Adipocyte (in vitro differentiated cells): ENCODE measurements at places on chromosomes 6 and 20.

GRCh38 chr20:47493963-47494293, 7.8 kb upstream of the NCOA3 start:
- DNase-seq, result no peak

- DNase-seq, result no peak
These were observed 20.4 kb downstream of the ARMC2 start for GRCh38 chr6:108868647-108869046.

- DNase-seq, result peak; percentile 18
These were observed 36.0 kb upstream of the MTRF1L start for GRCh38 chr6:153038378-153039057.

- DNase-seq, result no peak
These were observed 63.8 kb upstream of the FABP7 start for GRCh38 chr6:122715725-122716124.

GRCh38 chr6:44177691-44178423, 19.2 kb downstream of the CAPN11 start:
- DNase-seq, result peak; percentile 39

DNA sequence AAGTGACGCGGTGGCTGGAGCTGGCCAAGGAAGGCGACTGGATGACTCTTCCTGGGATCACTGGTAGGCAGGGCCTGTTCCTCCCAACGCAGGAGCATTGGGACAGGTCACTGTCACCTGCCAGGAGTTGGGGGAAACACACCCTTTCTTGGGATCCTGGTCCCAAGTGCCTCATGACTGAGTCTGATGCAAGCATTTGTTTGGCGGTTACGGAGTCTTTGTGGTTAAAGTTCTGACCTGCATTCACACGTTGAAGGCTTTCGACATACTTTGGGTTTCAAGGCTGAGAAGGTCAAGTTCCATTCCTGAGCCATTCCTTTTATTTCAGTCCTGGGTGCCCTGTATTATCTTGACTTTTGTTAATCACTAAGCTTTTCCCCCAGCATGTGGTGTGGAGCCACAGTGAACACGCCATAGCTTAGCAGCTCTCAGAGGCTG, 6.0 kb downstream of the PNLDC1 start:
- DNase-seq, result no peak

DNA sequence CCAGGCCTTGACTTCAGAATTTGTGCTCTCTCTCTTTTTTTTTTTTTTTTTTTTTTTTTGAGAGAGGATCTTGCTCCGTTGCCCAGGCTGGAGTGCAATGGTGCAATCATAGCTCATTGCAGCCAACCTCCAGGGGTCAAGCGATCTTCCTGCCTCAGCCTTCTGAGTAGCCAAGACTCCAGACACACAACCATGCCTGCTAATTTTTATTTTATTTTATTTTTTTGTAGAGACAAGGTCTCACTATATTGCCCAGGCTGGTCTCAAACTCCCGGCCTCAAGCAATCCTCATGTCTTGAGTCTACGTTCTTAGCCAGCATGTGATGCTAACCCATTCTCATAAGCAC, 19.4 kb downstream of the TGM2 start:
- DNase-seq, result no peak

DNA sequence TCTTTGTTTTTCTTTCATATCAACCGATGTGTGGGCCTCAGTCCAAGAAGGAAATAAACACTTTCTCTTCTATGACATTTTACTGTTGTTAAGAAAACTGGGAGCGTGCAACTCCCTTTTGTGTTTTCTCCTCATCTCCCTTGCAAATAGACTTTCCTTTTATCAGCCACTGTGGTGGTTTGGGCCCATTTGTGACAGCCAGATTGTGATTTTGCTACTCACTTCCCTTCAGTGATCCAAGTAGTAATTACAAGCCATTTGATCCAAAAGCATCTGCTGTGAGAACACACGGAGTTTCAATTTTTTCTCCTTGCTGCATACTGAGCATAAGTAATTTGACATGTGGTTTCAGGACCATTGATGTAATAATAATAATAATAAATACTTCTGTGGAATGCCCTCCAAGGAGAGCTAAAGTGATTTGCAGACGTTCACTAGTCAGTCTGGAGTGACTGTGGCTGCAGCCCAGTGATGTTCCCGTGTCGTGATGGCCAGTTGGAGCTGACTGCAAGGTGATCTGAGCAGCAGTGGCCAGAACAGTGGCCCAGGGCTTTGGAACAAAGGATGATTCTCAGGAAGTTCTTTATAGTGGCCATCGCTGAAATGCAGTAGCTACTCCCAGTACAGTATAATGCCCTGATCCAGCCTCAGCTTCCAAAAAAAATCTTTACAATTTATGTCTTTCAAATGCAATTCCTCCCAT, 91.9 kb upstream of the CLDN20 start:
- DNase-seq, result peak; percentile 18
